ENCODE measurements at places on chromosomes 6 and 20. TPM values are rescaled to one million over a fixed set of nuclear protein-coding genes. Genes with fewer than 3 reads are reported as not detected.
A peak's percentile ranks its signal among the peaks of the same experiment; 100 is the strongest.

- no peak for DNase-seq
These were observed 163.4 kb downstream of the MTFR2 start for GRCh38 chr6:136086686-136087085.

- DNase-seq = no peak
These were observed 16.7 kb upstream of the SGK2 start for GRCh38 chr20:43542161-43542560.

The GLP1R gene
- total RNA-seq = not detected

DNA sequence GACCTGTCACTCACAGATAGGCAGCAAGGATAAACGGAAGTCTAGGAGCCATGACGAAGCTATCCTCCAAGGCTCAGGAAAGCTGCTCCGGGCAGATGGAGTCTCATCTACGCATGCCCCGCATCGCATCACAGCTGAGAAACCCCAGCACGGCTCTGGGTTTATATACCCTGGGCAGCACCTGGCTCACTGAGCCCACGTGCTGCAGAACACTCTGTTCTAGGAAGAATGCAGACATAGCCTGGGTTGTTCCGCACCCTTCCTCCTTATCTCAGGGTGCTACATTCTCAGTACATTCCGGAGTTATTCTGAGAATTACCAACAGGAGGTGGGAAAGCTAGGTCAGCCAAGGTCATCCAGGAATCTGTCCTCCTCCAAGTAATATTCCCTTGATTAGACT is 260.4 kb downstream of the CBLN4 start:
- no peak for DNase-seq

DNA sequence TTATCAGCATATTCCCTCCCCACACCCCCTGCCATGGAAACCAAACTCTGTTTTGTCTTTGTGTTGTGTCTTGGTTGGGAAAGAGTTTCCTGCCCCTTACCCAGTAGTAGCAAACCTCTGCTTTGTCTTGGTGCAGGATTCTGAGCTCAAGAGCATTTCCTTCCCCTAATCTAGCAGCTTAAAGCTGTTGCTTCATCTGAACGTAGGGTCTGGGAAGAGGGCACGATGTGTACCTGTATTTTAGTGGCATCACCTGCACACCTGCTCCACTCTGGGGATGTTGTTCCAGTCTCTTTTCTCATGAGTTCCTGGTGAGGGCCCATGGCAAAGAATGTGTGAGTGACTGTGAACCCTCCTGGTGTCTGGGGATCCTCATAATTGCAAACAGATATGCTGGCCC is 164.7 kb downstream of the SCP2D1 start:
- no peak for DNase-seq

- no peak for DNase-seq
These were observed 135.1 kb downstream of the AGPAT4 start for GRCh38 chr6:161138543-161139303.

DNA sequence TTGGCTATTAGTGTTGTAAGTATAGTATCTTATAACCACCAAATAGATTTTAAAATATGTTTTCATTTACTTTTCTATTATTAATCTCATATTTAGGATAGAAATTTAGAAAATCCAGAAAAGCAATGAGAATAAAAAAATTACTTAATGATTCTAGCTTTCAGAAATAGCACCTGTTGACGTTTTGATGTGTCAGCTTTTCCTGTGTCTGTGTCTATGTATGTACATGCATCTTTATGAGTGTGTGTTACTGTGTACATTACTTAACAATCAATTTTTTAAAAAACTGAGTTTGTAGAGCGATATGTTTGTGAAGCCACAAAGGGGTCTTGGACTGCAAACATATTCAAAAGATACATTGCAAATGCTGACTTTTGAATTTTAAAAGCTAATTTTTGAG is 526.9 kb downstream of the BCKDHB start:
- DNase-seq = no peak

The NT5E gene
- total RNA-seq = 2.4 TPM

DNA sequence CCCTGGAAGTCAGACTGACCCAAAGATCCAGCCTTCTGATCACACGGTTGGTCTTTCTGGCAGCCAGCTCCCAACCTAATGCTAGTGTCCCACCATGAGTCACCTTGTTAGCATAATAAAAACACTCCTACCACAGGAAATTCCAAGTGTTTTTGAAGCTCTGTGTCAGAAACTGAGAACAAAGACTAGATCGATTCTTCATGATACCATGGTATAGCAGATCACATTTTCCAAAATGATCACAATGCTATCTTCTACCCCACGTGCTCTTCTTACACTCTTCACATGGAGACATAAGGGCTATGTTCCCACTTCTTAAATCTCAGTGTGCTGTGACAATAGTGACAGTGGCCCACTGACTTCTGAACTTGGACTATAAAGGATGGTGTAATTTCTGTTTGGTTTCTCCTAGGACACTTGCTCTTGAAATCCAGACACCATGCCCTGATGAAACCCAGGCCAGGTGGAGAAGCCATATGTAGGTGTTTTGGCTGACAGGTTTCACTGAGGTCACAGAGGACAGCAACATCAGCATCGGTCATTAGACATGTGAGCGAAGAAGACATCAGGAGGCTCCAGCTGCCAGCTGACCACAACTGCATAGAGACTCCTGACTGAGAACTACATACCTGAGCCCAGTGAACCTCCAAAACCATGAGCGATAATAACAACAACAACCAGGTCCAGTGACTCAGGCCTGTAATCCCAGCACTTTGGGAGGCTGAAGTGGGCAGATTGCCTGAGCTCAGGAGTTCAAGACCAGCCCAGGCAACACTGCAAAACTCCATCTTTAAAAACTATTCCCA is 57.5 kb downstream of the MKKS start:
- no peak for DNase-seq

GRCh38 chr6:128498234-128498633 is 22.2 kb downstream of the PTPRK start:
- DNase-seq = no peak

The CGA gene
- total RNA-seq = not detected

DNA sequence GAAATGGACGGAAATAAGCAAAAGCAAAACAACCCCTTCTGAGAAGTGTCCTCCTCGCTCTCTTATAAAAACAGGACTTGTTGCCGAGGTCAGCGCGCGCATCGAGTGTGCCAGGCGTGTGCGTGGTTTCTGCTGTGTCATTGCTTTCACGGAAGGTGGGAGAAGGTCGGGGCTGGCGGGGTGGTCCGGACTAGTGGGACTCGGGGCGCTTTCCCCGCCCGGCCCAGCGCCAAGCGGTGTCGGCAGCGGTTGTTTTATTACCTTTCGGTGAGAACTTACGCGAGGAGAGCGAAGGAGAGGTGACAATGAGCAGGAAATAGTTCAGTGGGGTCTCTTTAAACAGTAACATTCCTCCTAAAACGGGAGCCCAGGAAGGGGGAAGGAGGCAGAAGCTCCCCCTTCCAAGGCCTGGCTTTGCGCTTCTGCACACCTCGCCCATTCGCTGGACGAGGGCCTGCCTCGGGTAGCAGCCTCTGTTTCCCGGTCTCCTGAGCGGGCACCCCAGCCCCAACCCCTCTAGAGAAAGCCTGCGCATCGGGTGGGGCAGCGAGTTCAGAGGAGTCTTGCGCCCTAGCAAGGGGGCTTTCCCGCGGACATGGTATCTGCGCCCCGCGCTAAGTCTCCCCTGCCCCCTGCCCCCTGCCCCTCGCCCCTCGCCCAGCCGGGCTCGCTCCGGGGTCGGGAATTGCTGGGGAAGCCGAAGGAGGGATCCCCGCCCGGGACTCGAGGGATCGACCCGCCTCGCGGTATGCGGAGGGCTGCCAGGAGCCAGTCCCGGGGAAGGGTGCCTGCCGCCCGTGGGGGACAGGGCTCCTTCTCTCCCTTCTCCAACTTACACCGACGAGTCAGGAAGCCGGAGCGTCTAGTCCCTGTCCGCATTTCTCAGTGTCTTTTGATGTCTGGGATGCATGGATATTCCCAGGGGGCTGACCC is 1.2 kb upstream of the TBXT start:
- no peak for DNase-seq

- DNase-seq = no peak
These were observed 106.1 kb downstream of the CEBPB start for GRCh38 chr20:50296450-50297375.

DNA sequence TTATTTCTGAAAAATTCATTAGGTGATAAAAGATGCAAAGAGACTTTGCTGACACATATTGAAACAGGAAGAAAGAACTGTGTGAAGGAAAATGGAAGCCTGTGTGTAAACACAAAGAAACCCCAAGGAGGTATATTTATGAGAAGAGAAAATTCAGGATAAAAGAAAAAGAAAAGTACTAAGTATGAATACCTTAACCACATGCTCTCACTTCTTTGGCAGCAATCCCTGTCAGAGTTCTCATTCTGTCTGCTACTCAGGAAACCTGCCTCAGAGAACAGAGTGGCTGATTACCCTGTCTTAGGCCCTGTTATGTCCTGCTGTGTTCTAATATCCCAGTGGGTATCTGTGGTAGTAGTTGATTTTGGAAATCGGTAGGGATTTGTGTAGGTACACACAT is 457.9 kb downstream of the TBC1D32 start:
- no peak for DNase-seq

DNA sequence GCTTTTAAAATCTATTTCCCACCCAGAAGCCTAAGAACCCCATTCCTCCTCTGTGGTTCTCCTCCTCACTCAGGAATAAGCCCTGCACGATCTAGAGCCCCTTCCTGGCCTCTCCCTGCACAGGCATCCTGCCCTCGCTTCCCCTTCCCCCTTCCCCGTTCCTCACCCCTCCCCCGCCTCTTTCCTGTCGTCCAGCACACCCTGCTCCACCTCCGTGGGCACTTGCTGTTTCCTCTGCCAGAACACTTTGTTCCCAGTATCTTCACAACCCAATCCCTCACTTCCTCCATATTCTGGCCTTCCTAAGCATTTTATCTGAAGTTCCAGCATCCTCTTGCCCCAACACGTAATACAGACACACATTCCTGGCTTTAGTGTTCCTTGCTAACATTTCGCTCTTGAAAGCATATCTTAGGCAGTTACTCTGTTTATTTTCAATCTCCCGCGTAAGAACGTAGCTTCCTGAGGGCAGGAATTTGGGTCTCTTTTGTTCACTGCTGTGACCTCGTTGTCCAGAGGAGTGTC is 20.2 kb upstream of the SLC22A2 start:
- DNase-seq = no peak

- DNase-seq = no peak
These were observed 11.3 kb downstream of the GINS1 start for GRCh38 chr20:25418776-25419175.

DNA sequence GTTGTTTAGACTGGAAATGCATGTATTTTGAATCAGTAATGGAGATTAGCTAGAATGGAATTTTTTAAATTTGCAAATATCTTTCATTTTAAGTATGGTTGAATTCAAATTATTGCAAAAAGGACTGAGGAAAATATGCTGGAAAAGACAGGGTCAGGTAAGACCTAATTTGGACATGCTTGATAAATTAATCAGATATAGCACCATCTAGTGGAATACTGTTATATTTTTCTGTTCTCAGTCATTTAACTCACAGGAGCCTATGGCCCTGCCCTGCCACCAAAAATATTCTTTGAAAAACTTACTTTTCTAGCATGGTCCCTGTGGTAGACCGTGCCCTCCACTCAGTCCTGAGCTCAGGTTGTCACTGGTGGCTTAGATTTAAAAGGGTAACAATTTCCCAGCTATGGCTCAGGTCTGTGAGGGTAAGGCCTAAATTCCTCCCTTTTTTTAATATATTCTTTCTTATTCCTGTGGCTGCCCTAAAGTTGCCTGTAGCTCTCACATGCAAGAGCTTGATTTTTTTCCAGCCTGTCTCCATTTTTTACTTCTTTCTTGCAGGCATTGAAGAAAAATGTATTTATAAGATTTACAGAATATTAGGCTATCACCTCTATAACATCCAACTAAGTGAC is 25.3 kb upstream of the KIAA1586 start:
- no peak for DNase-seq

GRCh38 chr6:145096846-145097245 is 638.5 kb downstream of the EPM2A start:
- no peak for DNase-seq

DNA sequence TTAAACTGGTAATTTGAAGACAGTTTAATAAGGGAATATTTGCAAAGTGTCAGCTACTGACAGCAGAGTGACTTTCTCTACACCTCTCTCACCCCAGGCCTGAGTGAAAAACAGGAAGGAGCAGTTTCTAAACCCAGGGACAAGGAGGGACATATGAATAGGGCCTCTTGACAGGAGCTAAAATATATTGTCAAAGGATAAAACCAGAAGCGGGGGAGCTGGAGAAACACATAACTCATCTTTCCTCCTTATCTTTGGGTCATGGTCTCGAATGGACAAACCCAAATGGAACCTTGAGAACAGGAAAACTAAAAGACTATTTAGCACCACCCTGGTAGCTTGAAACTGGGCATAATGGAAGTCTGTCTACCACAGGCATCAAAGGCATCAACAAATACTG is 197.5 kb upstream of the FOXA2 start:
- no peak for DNase-seq

The SYTL3 gene
- 133 TPM for total RNA-seq

- no peak for DNase-seq
These were observed 20.3 kb upstream of the TENT5A start for GRCh38 chr6:81772741-81773140.

- no peak for DNase-seq
These were observed 39.3 kb downstream of the ATRN start for GRCh38 chr20:3510110-3510509.

The PCK1 gene
- total RNA-seq = not detected

- DNase-seq = no peak
These were observed 80.8 kb downstream of the CD164 start for GRCh38 chr6:109301418-109301817.

The OARD1 gene
- total RNA-seq = 34.3 TPM

- peak; percentile 9 for DNase-seq
These were observed 63.6 kb upstream of the CD93 start for GRCh38 chr20:23149623-23150279.

The MDC1 gene
- 54.6 TPM for total RNA-seq

The GPR63 gene
- 3.5 TPM for total RNA-seq

The NMBR gene
- total RNA-seq = not detected

GRCh38 chr6:82251942-82252341 is 4.4 kb upstream of the IBTK start:
- no peak for DNase-seq

DNA sequence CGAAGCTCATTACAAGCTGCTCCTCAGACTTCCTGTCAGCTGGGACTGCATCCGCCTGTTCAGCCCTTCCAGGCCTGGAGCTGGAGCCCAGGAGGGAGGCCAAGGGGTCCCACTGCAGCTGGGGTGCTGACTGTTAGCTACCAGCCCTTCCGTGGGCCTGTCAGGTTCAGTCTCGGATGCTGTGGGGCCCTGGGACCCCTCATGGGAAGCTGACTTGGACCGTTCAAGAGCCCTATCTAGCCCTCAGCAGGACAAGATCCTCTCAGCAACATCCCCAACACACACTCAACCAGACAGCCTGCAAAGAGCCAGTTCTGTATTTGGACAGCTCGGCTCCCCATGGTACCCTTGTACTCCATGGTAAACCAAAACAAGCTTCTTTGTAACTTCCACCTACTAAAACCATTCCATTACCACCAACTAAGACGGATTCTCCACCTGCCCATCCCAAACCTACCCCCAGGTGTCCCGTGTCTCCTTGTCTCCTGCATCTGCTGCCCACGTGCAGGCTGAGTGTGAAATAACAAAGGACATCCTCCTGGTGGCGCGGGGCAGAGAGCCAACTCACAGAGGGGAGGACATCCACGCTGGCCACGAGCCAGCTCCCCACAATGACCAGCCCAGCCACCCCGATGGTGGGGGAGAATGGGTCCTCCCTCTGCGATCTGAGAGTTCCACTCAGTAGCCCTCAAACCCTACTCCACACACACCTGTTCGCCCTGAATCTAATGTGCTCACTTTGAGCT is 111.2 kb downstream of the TAF4 start:
- DNase-seq = no peak

GRCh38 chr20:12022126-12022525 is 104.4 kb downstream of the BTBD3 start:
- DNase-seq = no peak
